ENCODE measurements at places on chromosomes 3 and 15.

DNA sequence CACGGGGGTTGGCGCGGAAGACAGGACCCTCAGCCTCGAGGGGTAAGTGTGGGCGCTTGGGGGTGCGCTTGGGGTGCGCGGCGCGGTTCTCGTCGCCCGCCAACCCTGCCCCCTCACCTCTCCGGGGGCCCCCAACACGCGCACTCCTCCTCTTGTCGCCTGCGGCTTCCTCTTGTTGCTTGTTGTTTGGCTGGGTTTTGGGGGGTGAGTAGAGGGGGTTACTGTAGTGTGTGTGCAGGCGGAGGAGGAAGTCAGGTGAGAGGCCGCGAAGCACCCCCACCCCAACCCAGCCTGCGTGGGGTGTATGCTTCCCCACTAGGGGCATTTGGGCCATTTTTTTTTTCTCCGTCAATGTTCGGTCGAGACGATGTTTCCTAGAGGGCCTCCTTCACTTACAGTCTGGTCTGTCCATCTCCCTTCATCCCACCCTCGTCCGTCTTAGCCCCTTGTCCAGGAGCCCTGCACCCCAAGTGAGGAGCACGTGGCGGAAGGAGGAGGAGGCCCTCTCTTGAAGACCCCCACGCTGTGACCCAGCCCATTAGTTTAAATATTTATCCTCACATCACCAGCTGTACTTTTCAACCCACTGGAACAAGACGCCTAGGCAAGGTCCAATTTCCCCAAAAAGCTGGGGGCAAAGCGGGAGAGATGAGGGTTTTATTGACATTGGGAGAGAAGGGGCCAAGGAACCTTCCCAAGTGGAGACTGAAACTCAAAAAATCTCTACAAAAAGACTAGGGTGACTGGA is 20.4 kb upstream of the SATB1 start:
- DNase-seq, result no peak

GRCh38 chr3:165434516-165434915 is 238.3 kb upstream of the SLITRK3 start:
- DNase-seq, result no peak

GRCh38 chr3:53215816-53216215 is 40.0 kb downstream of the TKT start:
- DNase-seq, result no peak

DNA sequence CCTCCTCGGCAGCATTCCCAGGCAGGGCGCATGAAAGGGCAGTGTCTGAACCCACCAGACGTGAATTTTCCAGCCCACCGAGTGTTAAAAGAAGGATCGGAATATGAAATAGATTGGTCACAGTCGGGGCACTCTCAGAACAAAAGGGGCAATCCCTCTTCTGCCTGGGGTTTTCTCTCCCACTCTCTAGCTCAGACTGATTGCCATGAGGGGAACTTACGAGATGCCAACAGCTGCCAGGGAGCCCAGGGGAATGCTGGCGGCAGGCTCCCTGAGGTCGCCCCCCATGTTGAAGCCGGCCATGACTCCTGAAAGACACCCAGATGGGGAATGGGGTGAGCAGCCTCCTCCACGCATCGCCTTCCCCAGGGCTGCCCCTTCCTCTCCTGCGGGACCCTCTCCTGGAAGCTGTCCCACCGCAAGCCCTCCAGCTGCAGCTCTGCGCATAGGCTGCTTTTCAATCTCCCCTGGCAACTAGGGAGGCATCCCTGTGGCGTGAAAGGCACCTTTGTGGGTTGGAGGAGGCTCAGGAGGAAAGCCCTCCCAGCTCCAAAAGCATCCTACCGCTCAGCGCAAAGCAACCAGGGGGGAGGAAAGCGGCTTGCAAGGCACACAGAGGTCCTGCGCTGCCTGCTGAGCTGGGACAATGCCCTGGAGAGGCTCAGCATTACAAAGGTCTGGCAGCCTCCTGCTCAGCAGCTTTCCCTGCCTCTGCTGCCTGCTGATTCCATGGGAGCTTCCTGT is 64.8 kb upstream of the HEG1 start:
- DNase-seq, result no peak

GRCh38 chr3:140347151-140347550 is 330.7 kb upstream of the TRIM42 start:
- DNase-seq, result no peak

DNA sequence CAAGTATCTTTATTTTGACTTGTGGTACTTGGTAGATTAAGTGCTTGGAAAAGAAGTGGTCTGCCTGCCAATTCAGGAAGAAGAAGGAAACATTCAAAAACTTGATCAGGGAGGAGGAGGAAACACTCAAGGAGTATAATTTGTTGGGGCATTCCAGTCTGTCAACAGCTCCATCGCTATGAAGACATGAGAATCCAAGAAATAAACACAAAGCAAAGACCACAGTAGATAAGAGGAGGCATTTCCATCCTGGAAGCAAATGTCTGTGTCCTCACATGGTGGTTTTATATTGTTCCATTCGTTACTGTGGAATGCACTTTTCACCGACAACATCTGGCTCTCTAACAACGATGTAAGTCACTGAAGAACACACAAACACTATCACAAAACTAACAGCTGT is 176.1 kb upstream of the FRMD4B start:
- no peak for DNase-seq

GRCh38 chr15:32020156-32020555 is 10.2 kb upstream of the CHRNA7 start:
- DNase-seq, result no peak

All from hepatic stellate cell (primary cell).